ENCODE measurements at places on chromosomes 1 and 21.

GRCh38 chr1:205271277-205271676 lies 43.5 kb downstream of the TMCC2 start:
- DNase-seq = no peak

DNA sequence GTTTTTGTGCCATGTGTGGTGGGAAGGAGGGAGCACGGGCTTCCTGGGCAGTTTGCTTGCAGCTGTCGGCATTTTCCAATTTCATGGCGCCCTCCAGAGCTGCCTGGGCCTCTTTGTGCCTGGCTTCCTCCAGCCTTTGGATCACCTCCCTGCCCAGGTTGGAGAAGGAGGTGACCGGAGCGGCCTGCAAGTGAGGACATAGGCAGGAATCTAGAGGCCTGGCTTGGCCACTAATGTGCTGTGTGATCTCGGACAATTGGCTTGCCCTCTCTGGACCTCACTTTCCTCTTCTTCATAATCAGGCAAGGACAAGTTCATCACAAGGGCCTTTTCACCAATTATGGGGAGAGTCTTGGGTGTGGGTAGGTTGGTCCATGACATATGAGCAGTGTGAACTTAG lies 245.1 kb downstream of the MATN1 start:
- DNase-seq = no peak

DNA sequence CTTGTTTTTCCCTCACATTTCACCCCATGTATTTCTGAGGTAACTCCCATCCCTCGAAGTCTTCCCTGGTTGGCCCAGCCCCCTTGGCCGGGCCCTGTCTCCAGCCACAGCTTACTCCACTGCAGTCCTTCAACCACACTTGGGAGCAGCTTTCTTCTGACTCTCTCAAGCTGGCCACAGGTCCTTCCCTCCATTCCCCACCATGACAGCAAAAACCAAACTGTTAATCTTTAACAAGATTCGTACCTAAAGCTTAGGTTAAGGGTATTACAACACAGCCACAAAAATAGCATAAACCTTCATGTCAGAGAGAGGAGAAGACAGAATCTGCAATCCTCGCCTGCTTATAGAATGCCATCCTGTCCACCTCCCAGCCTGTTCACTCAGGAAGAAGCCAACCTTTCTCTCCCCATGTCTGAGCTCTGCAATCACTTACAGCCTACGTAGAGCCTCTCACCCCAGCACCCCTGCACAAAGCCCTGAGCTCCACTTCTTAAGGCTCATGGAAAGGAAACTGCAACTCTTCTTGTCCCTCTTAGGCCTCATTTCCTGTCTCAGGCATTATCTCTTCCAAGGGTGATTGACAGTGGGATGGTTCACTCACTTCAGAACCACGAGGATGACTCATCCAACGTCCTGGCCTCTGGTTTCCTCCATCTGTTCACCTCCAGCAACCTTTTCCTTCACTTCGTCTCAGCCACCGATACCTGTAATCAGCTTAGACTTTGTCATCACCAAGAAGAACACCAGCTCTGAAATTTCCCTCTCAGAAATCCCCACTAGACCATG lies 72.8 kb downstream of the CD2 start:
- no peak for DNase-seq

DNA sequence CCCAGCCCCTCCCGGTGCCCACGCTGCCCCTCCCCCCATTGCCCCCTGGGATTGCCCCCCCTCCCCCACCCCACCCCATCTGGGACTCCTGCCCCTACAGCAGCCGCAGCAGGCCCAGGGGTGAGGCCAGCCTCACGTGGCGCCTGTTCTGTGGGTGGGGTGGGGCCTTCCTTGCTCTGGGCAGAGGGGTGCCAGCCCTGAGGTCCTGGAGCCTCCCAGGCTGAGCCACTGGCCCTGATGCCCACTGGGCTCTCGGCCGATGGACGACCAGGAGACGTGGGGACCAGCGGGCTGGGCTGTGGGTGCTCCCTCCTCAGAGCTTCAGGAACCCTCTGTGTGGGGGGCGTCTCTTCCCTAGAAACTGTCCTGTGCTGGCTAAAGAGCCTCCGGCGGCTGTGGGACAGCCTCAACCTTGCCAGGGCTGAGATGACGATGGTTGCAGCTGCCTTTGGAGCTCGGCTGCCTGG lies 5.8 kb upstream of the C1orf159 start:
- DNase-seq = no peak

DNA sequence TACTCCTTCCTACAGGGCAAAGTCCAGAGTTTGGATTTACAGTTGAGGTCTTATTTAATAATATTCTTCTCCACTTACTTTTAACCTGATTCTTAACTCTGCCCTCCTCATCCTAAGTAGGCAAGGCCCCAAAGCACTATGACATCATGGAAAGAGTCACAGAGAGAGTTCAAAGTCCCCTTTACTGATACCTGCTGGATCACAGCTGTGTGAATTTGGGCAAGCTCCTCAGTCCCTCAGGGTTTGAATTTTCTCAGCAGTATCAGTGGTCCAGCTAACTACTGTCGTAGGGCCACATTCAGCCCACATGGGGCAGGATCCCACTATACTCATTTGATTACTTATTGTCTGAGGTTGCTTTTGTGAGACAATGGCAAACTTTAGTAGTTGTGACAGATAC lies 16.0 kb downstream of the TYW3 start:
- DNase-seq = no peak

DNA sequence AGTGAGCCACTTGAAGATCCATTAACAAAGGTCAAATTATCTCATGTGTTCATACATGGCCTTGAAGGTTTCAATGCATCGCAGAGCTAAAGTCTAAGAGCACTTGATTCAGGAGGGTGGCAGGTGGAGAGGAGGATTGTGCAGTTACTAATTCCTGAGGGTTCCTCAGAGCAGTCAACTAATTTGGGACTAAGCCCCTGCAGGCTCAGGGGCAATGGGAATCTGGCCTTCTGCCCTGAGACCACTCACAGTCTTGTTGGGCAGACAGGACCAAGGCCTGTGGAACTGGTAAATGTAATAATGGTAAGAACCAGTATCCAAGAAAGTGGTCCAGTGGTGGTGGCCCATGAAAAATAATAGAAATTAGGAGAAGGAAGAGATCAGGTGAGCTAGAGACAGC lies 127.4 kb upstream of the HMGB4 start:
- no peak for DNase-seq

DNA sequence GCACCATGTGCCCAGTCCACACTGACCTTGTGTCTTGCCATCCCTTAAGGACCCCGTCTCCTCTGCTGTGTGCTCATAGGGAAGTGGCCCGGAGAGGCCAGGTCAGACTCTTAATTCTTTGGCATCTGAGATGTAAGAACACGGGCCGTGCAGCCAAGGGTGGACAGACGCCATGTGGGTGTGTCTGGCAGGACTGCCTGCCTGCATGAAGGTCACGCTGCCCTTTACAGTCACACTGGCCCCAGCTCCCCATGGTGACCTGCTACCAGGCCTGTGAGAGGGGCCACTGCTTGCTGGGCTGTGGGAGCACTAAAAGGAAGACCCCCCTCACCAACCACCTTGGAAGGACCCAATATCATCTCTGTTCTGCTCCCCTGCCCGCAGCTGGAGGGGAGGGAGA lies 17.7 kb downstream of the DHRS3 start:
- no peak for DNase-seq

DNA sequence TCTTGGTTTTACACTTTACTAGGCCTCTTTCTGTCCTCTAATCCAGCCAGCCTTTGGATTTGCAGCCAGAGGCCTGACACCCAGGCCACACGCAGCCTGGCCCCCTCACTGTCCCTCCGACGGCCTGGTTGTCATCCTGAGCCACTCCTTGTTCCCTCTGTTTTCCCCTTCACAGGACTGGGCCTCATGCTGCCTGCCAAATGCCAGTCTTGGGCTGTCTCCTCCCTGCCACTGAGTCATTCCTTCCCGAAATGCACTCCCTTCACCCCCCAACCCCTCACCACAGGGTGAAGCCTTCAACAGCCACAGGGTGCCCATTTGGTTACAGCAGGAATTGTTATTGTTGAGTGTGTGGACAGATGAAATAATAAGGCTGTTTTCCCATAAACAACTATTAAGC lies 21.3 kb downstream of the ACOT11 start:
- no peak for DNase-seq

GRCh38 chr1:9014475-9015375 lies 11.5 kb downstream of the SLC2A7 start:
- DNase-seq = no peak

DNA sequence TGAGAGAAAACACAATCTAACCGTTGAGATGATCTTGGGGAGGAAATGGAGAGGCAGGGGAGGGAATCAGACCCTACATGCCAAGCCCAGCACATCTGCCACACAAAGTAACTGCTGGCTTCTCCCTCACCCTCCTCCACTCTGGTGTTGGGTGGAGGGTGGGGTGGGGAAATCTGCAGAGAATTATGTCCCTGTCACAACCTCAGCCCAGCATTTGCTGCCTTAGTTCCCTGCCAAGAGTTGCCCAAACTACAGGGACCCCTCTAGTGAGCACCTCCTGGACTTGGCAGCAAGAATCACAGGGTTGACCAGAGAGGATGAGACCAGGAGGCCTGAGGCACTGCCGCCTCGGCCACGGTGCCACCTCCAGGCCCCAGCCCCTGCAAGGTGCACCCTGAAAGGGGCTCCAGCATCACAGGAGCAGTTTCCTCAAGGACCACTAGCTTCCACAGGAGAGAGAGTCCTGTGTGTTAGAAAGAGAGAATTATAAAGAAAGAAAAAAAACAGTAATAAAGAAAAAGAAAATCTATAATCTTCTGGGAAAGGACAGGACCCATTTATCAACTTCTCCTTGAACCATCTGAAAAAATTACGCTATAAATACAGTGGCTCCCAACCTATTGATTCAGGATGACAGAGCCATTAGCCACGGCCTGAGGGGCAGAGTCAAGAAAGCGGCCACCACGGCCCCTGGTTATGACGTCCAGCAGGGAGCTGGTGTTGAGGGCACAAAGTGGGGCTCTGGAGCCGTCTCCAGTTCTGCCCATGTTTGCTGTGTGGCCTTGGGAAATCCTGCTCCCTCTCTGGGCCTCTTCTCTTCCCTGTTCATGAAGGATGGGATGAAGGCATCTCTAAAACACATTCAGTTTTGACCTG lies 451.7 kb downstream of the MATN1 start:
- DNase-seq = no peak

All from AML-193 (cell line).